ENCODE measurements at places on chromosomes 7 and 10.

- DNase-seq = peak; percentile 48
Observed at GRCh38 chr10:61882621-61883370, 18.7 kb upstream of the ARID5B start.

DNA sequence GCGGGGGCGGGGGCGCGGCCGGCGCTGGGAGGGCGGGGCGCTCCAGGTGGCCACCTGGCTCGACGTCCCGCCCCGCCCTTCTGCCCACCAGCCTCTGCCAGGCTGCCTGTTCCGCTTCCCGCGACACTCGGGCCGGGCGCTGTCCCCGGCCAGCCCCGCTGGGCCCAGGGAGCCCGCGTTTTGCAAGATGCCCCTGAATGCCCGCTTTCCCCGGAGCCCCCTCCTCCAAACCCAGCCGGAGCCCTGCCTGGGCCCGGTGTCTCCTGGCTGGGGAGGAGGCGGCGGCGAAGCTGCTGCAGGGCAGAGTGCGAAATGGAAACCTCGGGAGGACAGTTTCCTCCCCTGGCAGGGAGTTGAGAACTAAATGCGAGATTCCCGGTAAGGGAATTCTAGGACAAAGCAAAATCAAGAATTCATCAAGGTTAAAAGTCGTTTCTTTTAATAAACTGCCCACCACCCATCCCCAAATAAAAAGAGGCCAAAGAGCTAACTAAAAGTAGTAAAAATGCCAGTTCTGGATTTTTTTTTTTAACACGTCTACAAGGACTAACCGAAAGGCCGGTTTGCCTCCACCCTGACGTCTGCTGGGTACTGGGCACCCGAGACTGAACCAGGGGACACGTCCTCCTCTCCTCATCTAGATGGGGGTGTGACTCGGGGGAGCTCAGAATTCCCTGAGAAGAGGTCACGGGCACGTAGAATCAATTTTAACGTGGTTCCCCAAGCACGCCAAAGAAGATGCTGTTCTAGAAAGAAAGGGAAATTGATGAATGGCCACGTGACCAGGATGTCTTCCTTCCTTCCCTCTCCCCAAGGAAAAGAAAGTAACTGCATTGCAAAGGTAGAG, 200.4 kb upstream of the NFE2L3 start:
- DNase-seq = no peak

GRCh38 chr7:42392826-42393225, 155.8 kb upstream of the GLI3 start:
- DNase-seq = no peak

- DNase-seq = no peak
Observed at GRCh38 chr7:51080622-51081269, 235.9 kb downstream of the COBL start.

DNA sequence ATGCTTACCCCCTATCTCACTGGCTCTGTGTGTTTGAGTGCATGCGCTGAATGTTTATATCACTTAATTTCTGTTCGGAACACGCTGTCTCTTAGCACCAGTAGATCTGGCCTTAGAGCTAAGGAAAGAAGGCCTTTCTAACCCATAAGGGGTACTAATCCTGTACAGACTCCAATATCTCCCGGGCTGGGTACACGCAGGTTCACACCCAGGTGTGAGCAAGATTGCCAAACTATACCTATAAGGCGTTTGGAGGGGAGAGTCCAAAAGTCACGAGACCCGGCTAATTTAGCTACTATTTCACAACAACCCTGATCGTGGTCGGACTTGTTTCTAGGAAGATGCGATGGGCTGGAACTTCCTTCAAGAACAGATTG, 727 bp upstream of the PDSS1 start:
- no peak for DNase-seq

DNA sequence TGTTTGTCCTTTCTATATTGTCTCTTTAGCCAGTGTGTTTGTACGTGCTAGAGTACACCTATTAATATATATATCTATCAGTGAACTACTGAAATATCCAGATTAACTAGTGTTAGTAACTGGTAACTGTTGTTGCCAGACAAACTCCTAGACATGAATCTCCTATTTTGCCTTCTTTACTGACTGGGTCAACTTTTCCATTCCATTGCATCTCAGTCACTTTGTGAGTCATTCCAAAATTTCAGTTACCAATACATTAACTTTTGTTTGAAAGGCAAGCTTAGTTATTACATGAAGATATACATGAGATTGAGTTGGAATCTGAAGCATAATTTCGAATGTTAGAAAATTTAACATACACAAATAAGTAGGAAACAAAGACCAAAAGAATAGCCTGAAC, 51.4 kb downstream of the BTAF1 start:
- no peak for DNase-seq

DNA sequence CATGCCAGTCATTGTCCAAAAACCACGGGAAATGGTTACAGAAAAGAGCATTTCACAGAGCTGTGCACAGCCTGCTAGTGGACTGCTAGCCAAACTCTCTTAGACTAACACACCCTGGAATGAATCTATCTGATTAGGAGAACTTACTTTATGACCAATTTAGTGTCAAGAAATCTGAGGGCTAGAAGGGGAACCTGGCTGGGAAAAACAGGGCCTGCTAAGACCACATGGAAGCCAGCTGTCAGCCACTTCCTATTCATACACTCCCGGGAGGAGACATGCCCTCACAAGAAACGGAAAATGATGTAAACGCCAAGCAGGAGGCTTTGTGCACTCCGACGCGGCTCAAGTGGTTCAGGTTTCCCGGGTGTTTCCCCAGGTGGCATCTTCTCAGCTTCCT, 54.8 kb downstream of the MPP7 start:
- DNase-seq = peak; percentile 71
